ENCODE measurements at places on chromosomes 5 and 9. TPM values are rescaled to one million over a fixed set of nuclear protein-coding genes. Genes with fewer than 3 reads are reported as not detected.

DNA sequence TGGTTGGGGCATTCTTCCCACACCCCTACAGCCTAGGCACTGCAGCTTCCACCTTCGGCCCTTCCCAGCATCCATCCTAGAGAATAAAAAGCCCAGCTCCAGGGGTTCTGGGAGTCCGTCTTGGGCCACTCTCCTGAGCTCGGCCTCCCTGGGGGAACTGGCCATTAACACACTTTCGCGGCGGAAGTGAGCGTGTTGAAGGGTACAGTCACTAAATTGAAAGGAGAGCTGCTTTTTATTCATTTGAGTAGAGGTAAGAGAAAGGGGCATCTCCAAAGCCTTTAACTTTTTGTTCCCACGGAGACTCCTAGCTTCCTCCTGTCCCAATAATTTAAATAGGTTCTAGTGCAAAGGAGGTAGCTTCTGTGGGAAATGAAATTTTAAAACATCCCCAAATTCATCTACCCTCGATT, 31.0 kb upstream of the NFIB start:
- DNase-seq: no peak

GRCh38 chr9:136225748-136226679, 19.6 kb downstream of the QSOX2 start:
- DNase-seq: peak; percentile 36

- DNase-seq: no peak
These were observed 1778.5 kb upstream of the ACO1 start for GRCh38 chr9:30605936-30606335.

The FOXD1 gene
- not detected for polyA plus RNA-seq

The PLGRKT gene
- 14.8 TPM for polyA plus RNA-seq

The FASTKD3 gene
- polyA plus RNA-seq: 3.2 TPM

The ROPN1L gene
- polyA plus RNA-seq: 1.9 TPM

The SMIM33 gene
- polyA plus RNA-seq: not detected

Measured in CD14-positive monocyte (primary cell).